ENCODE measurements at places on chromosomes 6 and 20. TPM values are rescaled to one million over a fixed set of nuclear protein-coding genes. Genes with fewer than 3 reads are reported as not detected.

- no peak for DNase-seq
Measured at GRCh38 chr20:61746781-61747180, 318.9 kb downstream of the TAF4 start.

- peak; percentile 49 for DNase-seq
Measured at GRCh38 chr6:9412951-9413559, 977.7 kb upstream of the SLC35B3 start.

DNA sequence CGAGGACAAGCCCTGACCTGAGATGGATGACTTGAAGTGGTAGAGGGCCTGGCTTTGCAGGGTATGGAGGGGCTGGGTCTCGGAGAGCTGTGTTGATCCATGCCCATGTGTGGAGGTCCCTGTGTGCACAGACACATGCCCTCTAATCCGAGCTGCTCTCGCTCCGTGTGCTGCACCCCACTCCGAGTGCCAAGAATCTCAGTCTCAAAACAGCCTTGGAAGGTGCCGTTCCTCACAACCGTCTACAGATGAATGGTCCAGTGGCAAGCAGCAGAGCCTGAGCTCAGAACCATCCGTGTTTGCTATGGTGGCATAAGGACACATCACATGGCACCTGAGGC, 92.4 kb downstream of the RAMACL start:
- no peak for DNase-seq

- DNase-seq = no peak
Measured at GRCh38 chr6:18973251-18973650, 586.1 kb downstream of the RNF144B start.

The SLC52A3 gene
- 0.57 TPM for total RNA-seq

- no peak for DNase-seq
Measured at GRCh38 chr6:13405961-13406477, 77.7 kb upstream of the TBC1D7 start.

GRCh38 chr20:34956041-34956458, 382 bp downstream of the MYH7B start:
- no peak for DNase-seq

- no peak for DNase-seq
Measured at GRCh38 chr6:414447-414846, 22.9 kb downstream of the IRF4 start.

The OPRL1 gene
- 0.59 TPM for total RNA-seq

The RAB22A gene
- 25.5 TPM for total RNA-seq

DNA sequence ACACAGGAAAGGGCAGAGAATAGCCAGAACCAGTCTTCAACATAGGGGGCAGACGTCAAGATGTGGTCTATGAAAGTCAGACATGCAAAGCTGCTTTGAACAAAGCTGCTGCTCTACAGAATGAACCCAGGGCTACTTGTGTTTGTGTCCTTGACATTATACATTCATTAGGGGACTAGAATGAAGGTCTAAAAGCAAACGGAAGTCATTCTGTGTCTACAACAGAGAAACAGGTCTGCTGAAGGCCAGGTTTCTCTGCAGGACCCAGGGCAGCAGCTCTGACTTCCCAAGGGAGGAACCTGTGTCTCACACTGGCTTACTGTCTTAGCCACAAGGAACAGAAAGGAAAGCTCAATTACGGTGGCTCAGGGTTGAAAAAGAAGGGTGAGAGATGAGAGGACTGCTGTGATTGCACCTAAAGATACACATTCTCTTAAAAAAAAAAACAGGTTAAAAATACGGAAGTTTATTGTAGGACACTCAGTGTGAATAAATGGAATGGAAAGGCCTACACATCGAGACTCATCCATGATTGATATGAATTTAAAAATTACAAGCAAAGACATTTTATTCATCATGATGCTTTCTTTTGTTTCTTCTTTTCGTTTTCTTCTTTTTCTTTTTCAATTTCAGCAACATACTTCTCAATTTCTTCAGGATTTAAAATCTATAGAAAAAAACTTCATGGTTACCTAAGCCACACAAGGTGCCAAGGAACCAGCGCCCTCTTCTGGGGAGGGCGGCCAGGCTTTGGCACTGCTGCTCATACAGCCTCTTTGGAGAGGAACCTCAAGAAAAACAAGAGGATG, 6.7 kb downstream of the PSMA7 start:
- peak; percentile 78 for DNase-seq

- no peak for DNase-seq
Measured at GRCh38 chr6:167795874-167796191, 30.9 kb upstream of the AFDN start.

DNA sequence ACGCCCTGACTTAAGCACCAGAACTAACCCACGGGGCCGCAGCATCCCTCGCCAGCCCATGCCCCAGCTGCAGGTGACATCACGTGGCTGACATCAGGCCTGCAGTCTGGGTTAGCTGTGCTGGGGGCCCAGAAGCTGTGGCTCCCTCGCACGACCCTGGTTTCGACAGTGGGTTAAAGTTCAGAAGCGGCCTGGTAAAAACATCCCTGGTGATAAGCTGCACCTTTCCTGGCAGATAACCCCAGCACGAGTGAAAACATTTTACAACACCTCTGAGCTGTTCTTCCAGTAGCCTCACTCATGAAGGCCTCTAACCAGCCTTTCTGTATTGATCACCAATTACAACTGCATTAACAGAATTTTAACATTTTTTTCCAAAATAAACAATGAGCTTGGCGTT, 136.4 kb upstream of the RREB1 start:
- no peak for DNase-seq

- DNase-seq = peak; percentile 54
Measured at GRCh38 chr6:38646166-38646878, 6.6 kb upstream of the BTBD9 start.

GRCh38 chr20:9241232-9241692, 172.4 kb downstream of the PLCB4 start:
- DNase-seq = peak; percentile 99

The LY6G6F gene
- total RNA-seq = not detected

GRCh38 chr6:106334646-106335448, 9.3 kb upstream of the ATG5 start:
- peak; percentile 59 for DNase-seq

The FAM210B gene
- 20.0 TPM for total RNA-seq

GRCh38 chr20:39019805-39020325, 57.7 kb downstream of the DHX35 start:
- DNase-seq = no peak

The CD24 gene
- 284 TPM for total RNA-seq

The PSORS1C1 gene
- 0.15 TPM for total RNA-seq

The SLC22A16 gene
- total RNA-seq = 0.42 TPM

The HUS1B gene
- total RNA-seq = 0.15 TPM

DNA sequence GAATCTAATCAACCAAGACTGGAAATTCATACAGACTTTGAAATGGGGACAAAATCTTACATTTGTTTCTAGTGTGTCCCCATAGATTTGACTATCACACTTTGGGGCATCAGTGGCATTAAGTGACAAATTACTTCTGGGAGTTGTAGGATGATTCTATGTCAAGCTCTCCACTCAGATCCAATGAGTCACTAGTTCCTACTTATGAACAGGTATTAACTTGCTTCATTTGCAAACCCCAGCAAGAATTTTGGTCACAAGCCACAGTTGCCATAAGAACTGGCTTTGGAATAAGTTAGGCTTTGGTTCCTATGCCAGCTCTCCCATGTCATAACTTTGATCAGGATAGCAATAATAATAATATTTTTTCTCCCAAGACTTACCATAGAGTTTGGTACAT, 77.6 kb upstream of the PTPRK start:
- DNase-seq = peak; percentile 80

- DNase-seq = no peak
Measured at GRCh38 chr6:157406661-157407060, 25.7 kb downstream of the ZDHHC14 start.

The RFX6 gene
- total RNA-seq = not detected

- no peak for DNase-seq
Measured at GRCh38 chr6:160137130-160137988, 15.7 kb downstream of the SLC22A1 start.

Measured in M059J (cell line).